Hematopoietic multipotent progenitor cell treated with erythropoietin and hydrocortisone succinate and interleukin-3 and kit ligand, for 15 days (in vitro differentiated cells): ENCODE measurements at places on chromosomes 13 and 19.

DNA sequence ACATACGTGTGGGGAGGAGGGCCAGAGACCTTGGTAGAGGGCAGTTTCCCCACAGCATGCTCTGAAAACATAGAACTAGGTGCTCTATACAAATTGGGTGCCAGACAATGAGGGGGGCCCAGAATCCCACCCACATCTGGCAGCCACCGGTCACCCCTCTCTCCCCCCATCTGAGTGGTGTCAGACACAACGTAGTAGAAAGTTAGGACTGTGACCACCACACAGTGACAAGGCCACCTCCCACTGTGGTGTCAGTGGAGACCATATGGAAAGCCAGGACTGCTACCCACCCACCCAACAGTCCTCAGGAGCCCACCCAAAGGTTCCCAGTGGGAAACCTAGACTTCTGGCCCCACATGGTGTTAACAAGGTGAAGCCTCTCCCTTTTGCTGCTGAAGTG lies 2.1 kb upstream of the ATP4B start:
- no peak for DNase-seq

DNA sequence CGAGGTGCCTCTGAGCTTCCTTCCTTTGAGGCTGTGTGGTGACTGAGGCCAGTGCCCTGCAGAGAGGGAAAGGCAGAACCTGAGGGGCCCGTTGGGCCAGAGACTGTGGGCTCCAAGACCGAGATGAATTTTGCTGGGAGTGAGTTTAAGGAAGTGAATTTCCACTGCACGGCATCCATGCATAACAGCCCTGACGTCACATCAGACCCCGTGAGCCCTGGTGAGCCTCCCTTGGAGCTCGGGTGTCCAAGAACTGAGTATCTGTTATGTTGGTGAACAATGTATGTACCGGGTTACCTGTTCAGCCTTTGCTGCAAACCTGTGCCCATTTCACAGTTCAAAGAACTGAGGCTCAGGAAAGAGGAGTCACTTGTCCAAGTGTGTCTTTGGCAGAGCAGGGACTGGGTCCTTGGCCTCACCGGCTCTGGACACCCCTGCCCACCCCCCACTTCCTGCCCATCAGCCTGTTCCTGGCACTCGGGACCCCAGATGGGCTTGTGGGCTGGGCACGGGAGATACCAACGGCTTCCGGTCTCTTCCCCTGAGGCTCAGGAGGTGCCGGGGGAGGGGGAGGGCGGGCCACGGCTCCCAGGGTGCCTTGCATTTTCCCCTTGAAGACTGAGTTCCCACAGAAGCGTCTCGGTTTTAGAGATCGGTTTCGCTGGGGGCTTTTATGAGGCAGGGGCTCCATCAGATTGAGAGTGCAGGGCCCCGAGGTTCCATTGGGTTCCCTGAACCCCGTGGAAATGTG lies 33.7 kb downstream of the NFILZ start:
- no peak for DNase-seq

DNA sequence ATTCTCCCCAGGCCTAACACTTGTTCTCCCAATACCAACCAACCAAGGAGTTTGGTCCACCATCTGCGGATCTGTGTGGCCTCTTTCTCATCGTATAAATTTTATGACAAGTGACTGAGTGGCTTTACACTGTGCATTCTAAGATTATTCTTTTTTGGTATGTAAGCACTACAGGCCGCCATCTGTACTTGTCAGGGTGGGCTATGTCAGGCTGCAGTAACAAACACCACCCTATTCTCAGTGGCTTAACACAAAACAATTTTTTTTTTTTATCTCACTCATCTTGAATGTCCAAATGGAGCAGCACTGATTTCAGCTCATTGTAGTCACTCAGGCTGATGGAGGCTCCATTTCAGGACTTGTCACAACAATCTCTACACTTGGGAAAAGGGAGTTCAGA lies 412.7 kb upstream of the MIR17HG start:
- DNase-seq: no peak

- no peak for DNase-seq
These were observed 20.2 kb downstream of the CD70 start for GRCh38 chr19:6570764-6571163.

- DNase-seq: no peak
These were observed 87.1 kb upstream of the IPO5 start for GRCh38 chr13:97866346-97866745.

GRCh38 chr13:43787997-43788396 lies 1.2 kb upstream of the ENOX1 start:
- DNase-seq: no peak

GRCh38 chr19:10305139-10305806 lies 4.3 kb downstream of the ZGLP1 start:
- no peak for DNase-seq

DNA sequence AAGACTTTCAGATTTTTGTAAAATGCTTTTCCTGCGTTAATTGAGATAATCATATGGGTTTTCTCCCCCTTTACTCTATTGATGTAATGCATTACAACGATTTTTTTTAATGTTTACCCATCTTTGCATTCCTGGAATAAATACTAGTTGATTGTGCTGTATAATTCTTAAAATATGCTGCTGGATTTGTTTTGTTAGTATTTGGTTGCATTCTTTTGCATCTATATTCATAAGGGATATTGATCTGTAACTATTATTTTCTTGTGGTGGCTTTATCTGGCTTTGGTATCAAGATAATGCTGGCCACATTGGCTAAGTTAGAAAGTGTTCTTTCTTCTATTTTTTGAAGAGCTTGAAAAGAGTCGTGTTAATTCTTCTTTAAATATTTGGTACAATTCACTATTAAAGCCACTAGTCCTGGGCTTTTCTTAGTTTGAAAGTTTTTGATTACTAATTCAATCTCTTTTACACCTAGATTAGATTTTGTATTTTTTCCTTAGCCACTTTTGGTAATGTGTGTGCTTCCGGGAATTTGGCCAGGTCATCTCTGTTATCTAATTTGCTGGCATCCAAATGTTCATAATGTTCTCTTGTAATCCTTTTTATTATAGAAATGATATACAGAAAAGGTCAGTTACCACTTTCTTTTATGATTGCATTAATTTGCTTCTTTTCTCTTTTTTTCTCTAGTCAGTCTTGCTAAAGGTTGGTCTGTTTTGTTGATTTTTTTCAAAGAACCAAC lies 29.8 kb downstream of the KL start:
- no peak for DNase-seq

- DNase-seq: no peak
These were observed at the start of gene ACOD1 for GRCh38 chr13:76948149-76948548. ACOD1 (plus strand) TSS chr13:76948511; CDS start chr13:76948559, 48 bp downstream.

- no peak for DNase-seq
These were observed 24.4 kb downstream of the UBAC2 start for GRCh38 chr13:99225078-99225477.

DNA sequence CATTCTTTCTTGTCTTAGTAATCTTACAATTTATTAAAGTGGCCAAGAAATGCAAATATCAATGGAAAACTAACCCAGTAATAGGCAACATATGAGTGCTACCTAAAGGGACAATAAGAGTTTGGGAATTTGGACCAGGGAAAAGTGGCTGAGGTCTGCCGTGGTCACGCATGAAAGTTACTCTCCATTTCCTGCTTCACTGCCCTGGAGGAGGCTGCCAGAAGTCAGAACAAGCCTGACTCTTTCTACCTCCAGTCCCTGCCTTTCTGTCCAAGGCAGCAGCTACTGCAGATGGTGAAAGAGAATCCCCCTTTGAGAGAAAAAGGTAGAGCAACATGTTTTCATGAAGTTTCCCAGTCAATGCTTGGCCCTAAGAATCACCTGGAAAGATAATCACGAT lies 201.1 kb upstream of the ARGLU1 start:
- no peak for DNase-seq

DNA sequence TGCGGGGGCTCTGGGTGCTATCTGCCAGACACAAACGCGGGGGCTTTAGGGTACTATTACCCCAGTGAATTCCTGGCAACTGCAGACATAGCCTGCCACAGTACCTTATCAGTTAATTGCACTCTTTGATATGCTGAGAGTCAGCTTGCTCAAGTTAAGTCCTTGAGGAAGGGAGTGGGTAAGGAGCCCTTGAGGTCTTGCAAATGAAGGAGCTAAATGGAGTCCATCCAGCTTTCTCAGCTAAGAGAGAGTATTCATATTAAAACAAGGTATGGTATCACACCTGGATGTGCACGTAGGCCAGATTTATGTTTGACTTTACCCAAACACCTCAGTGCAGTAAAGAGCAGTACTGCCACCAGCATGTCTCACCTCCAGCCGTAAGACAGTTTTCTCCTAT lies 11.5 kb upstream of the ZNF606 start:
- no peak for DNase-seq

GRCh38 chr13:113595131-113595530 lies 10.6 kb downstream of the TFDP1 start:
- DNase-seq: no peak

DNA sequence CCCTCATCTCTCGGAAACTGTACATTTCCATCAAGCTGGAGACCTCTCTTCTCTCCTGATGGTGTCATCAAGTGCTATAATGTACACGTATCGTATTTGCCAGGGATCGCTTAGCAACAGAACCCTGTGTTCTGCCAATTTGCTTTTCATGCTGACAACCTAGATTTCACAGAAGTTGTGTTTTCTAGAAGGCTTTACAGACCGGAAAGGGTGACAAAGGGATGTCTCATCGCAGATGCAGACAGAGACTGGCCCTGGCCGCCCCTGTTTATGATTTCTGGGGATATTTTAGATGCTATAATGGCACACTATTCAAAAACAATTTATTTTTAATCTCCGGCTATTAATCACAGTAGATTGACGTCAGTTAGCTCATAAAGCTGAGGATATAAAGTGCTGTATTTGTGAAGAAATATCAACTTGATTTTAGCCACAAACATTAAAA lies 291.4 kb downstream of the IRS2 start:
- DNase-seq: no peak

GRCh38 chr13:39510316-39510695 lies 92.7 kb downstream of the LHFPL6 start:
- DNase-seq: no peak

DNA sequence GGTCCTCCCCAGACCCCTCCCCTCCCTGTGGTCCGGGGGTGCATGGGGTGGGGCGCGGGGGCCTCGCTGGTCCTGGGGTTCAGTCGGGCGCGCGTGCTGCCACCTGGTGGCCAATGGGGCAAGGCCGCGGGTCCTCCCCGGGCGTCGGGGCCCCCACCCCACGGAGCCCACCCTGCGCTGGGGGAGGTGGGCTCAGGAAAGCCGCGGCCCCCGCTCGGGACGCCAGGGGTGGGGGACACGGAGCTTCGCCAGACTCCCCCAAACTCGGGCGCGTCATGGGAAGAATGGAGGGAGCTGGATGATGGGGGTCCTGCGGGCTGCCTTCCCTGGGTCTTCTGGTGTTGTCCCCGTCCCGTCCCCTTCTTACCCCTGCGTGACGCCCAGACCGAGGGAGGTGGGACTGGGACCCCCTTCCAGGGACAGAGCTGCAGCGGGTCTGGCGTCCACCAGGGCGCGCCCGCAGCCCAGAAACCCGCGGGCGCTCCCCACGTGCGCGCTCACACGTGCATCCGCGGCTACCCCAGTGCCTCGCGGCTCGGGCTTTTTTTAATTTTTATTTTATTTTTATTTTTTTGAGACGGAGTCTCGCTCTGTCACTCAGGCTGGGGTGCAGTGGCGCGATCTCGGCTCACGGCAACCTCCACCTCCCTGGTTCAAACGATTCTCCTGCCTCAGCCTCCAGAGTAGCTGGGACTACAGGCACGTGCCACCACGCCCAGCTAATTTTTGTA lies 19.8 kb upstream of the TCF3 start:
- peak; percentile 55 for DNase-seq

- no peak for DNase-seq
These were observed 133.9 kb downstream of the KL start for GRCh38 chr13:33150126-33150525.

GRCh38 chr13:114010401-114011101 lies 36.7 kb upstream of the C13orf46 start:
- no peak for DNase-seq

GRCh38 chr19:49950590-49950948 lies 10.4 kb downstream of the SIGLEC11 start:
- DNase-seq: no peak

- no peak for DNase-seq
These were observed 34.4 kb downstream of the DNAJC15 start for GRCh38 chr13:43057653-43058317.

- no peak for DNase-seq
These were observed 1269.7 kb upstream of the SPRY2 start for GRCh38 chr13:81610644-81611043.

GRCh38 chr19:7318176-7318575 lies 24.0 kb upstream of the INSR start:
- no peak for DNase-seq

DNA sequence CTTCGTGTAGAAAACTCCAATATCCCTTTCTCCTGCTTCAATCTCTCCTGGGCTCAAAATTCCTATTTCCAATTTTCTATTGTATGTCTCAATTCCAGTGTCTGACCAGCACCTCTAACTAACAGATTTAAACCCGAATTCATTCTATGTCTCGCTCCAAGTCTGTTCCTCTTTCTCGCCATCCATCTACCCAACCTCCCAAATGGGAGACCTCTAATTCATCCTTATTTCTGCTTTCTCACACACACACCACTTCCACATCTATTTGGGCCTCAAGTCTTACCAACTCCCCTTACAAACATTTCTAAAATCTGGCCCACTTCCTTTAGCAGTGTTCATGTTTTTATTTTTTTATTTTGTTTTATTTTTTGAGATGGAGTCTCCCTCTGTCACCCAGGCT lies 53.3 kb downstream of the MBD3L2B start:
- no peak for DNase-seq

DNA sequence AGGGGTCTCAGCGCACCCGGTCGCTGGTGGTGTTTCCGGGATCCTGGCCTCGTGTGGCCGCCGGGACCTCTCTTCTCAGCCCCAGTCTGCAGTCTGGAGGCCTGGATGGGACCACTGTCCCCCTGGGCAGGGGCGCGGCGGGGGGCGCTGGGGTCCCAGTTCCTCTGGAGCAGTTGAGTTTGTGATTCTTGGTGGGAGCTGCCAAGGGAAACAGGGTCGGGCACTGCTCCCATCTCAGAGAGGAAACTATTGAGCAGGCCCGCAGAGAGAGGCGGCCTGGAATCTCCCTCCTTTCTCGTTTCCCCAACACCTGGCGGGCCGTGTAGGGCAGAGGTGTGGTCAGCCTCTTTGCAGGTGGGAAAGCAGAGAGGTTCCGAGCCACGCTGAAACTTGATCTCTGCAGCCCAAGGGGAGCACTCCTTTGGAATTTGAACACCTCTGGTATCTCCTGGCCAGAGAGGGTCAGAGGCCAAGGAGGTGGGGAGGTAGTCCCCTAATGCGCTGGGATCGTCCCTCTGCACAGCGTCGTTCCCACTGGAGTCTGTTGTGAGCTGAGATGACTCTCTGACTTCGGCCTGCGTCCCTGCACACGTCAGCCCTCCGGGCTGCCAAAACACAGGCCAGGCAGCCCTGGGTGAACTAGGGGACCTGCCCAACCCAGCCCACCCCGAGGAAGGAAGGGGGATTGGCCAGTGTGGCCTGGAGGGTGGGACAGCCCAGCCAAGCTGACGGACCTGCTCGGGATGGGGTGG lies 741 bp downstream of the PLEKHF1 start:
- no peak for DNase-seq
